ENCODE measurements at places on chromosomes 11 and 22.

DNA sequence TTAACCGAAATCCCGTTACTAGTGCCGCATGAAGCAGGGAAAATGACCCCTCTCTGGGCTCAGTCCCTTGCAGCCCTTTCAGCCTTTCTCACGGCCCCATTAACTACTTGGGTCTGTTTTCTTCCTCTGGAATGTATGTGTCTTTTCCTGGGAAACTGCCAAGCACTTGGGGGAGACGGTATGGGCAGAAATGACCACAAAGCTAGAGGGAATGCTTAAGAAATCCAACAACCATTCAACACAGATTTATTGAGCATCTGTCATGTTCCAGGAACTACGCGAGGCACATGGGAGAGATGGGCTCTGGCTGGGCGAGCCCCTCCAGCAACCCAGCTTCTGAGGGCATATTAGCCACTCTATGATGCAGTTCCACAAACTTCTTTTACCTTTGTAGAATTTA lies 462.6 kb downstream of the BUD13 start:
- DNase-seq: no peak

DNA sequence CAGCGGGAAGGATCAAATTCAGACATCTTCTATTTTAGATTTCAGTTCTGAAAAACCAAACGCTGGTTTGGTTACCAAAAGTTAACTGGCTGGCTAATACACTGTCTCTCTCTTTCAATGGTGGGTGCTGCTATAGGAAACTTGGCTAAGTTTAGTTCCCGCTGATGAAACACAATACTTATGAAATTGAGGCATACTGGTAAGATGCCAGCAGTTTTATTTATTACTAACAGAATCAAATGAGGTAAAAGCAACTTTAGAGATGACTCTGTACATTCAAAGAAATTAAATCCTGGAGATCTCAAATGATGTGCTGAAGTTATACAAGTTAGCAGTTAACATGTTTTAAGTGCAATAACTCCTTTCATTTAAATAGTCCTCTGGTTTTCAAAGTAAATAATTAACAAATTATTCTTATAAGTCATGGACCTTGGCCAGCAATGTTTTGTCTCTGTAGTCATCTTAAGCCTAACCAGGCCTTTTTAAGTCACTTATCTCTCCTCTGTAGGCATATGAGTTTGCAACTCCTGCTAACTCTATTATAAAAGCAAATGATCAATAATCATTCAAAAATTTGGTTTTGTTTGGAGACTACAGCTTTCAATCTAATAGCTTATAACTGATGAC lies 54.8 kb downstream of the PAK1 start:
- DNase-seq: no peak

GRCh38 chr22:50640857-50641647 lies 13.1 kb upstream of the ARSA start:
- no peak for DNase-seq

GRCh38 chr11:94705891-94706615 lies 62.1 kb upstream of the AMOTL1 start:
- no peak for DNase-seq

DNA sequence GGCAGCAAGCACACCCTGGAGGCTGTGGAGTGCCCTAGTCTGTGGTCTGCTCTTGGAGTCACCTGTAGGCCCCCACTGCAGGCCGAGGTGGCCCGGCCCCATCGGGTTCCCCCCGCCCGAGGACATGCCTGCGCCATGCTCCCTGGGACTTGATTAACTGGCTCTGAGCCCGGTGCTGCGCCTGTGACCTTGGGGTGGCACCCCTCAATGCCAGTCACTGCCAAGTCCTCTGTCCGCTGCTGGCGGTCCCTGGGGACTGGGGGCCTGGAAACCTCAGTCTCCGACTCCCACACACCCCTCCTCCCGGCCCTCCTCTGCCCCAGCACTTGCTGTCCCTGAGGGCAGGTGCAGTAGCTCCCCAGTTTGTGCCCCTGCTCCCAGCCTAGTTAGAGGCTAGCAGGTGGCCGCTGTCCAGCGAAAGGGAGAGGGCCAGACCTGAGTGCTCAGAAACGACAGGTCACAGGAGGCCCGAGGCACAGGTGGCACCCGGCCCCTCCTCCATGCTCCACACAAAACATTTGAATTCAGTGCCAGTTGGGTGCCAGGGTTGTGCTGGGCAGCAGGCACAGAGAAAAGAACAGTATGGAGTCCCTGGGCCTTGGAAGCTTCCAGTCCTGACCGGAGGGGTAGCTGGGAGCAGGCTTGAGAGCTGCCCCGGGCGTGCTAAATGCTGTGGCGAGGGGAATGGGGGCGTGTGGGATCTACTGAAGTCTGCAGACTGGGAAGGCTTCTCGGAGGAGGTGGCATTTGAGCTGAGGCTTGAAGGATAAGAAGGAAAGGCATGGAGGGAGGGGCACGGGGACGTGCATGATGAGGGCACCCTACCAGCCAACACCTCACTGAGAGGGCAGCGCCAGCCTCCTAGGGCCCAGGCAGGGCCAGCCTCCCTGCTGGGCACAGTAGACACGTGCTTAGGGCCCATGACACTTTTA lies 16.4 kb upstream of the FLRT1 start:
- no peak for DNase-seq

DNA sequence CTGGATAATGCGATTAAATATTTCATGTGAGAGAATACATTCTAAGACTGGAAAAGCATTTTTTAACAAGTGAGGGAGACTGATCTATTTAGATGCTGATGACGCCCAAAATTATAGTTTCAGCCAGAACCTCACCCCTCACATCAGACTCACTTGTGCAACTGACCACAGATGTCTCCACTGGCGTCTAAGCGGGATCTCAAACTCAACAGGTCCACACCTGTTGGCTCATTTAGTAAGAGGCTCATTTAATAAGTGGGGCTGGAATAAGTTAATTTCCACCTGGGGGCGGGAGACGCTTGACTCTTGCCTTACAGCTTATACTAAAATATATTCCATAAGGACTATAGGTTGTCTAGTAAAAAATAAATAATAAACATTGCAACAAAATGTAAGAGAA lies 47.5 kb downstream of the MORC2 start:
- no peak for DNase-seq

GRCh38 chr11:95256321-95256779 lies 25.3 kb upstream of the SESN3 start:
- no peak for DNase-seq

DNA sequence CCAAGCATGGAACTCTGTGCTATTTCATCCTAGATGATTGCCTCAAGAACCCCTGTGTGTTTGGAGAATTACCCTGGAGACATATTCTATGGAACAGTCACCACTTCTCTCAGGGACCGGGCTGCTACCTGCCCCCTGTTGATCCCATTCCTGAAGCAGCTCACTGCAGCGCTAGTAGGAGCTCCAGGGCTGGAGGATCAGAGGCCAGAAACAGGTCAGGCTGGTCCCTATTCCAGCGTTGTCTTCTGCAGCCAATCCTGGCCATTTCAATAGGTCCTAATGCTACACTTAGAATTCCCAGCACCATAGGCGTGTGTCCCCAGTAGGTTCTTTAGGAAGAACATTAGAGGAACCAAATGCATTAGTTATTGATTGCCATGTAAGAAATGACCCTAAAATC lies 48.9 kb downstream of the BTG4 start:
- no peak for DNase-seq

DNA sequence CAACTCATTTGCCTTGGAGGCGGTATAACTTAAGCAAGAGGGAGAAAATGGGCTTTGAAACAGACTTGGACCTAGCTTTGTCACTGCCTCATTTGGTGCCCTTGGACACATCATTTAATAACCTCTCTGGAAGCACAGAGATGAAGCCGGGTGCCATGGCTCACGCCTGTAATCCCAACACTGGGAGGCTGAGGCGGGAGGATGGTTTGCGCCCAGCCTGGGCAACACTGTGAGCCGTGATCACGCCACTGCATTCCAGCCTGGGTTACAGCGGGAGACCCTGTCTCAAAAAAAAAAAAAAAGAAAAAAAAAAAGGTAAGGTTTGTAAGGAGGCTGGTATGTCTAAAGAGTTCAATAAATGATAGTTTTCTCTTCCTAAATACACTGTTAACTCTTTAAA lies 806 bp downstream of the COA4 start:
- DNase-seq: no peak

- DNase-seq: no peak
Observed at GRCh38 chr11:66934950-66935779, 23.0 kb downstream of the PC start.

- peak; percentile 88 for DNase-seq
Observed at GRCh38 chr22:38923463-38924346, 33.7 kb upstream of the APOBEC3A start.

DNA sequence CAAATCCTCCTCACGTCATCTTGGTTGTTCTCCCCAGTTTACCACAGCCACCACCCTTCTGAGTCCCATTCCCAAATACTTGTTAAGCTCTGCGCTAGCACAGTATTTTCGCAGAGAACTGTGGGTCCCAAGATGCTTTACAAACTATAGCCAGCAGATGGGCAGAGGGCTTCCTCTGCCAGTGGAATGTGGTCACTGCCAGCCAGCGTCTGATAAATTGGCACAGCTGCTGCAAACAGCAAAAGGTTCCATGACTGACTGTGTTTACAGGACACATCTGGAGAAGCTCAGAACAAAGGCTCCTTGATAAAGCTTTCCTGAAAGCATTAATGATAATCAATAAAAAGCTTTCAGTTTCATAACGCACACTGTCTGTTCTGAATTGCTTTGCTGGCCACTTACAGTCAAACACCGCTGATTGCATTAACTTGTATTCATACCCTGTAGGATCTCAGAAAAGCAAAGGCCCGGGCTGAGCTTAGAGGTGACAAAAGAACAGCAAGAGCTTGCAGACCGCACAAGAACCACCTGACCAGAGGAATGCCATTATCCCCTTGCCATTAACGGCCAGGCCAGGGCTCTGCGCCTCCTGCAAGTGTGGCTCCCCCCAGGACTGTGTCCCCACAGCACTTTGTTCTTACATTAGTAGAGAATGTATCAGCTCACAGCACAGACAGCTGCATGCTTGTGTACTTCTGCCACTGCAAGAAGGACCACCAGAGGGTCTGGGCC lies 120.6 kb downstream of the MICAL3 start:
- no peak for DNase-seq

- DNase-seq: no peak
Observed at GRCh38 chr22:19576460-19577421, 52.5 kb upstream of the CLDN5 start.

DNA sequence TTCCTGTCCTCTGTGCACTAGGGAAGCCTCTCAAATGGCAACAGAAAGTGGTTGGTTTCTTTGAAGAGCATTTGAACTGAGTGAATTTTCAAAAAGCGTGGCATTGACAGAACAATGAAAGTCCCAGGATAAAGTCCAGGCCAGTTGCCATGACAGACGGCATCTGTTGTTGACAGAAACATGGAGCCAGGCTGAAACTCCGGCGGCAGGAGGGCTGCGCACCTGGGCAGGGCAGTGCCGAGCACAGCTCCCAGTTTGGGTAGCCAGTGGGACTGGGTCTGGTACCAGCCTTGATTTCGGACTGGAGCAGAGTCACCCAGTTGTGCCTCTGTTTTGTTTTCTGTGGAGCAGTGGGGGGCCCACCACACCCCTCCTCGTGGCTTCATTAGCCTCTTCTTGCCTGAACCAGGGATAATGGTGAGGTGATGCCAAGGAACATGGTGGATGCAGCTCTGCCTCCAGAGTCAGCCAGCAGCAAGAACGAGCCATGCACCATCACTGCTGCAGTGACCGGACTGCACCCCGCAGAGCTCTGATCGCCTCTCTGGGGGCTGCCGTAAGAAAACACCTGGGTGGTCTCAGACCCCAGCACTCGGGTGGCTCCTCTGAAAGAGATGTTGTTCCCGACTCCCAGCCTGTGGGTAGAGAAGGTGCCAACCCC lies 9.8 kb upstream of the SEPTIN5 start:
- no peak for DNase-seq

DNA sequence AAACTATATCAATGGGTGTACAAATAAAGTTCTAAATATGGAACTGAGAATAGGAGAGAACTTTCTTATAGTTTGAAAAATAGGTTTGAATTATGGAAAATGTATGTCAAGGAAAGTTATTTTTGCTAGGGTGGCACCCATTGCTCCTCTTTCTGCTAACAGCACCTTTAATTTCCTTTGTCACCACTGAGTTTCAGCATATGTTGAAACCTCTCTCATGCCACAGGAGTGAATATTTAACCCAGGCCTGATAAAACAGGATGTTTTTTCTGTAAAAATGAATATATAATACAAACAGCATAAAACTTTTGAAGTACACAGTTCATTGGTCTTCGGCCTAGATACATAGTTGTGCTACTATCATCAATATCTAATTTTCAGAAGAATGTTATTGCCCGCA lies 385.5 kb upstream of the ANO5 start:
- DNase-seq: no peak

- DNase-seq: no peak
Observed at GRCh38 chr22:19147195-19147780, 2.8 kb downstream of the GSC2 start.

GRCh38 chr22:49976439-49977175 lies 16.0 kb downstream of the PIM3 start:
- no peak for DNase-seq

DNA sequence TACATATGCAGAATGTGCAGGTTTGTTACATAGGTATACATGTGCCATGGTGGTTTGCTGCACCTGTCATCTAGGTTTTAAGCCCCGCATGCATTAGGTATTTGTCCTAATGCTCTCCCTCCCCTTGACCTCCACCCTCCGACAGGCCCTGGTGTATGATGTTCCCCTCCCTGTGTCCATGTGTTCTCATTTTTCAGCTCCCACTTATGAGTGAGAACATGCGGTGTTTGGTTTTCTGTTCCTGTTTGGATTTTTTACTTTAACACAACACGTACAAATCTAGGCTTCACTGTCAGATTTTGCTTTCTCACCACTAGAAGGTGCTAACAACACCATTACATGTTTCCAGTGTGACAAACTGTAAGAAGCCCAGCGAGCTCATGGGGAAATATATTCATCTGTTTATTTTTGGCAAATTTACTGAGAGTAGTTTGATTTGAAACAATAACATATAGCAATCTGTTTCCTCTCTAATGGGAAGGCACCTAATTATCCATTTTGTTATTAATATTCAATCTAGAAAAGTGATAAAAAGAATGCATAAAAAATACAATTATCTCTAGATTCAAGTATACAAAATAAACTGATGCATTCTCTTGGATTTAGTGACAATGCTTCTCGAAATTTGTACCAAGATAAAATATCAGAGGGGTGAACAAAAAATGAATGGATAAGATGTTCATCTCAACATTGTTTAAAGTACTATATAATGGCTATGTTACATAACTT lies 23.2 kb upstream of the BIRC3 start:
- DNase-seq: no peak

DNA sequence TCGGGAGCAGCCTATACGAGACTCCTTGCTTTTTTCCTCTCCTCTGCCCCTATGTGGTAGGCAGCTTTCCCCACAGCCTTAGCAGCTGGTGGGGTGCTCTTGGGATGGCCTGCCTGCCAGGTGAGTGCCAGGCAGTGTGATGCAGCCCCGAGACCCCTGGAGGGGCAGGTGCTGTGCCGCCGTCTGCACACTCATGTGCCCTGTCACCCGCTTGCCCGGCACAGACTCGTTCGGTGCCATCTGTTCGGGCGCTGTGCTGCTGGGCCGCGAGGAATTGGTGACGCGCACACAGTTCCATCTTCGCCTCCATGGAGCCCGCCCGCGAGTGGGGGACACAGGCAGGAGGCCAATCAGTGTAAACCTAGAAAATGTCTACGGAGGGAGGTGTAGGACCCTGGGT lies 15.1 kb downstream of the TRMU start:
- no peak for DNase-seq

All from NCI-H2107 (cell line).